C1 segment of cervical spinal cord (tissue), 14 donors: ENCODE measurements at places on chromosomes 1 and 21.

DNA sequence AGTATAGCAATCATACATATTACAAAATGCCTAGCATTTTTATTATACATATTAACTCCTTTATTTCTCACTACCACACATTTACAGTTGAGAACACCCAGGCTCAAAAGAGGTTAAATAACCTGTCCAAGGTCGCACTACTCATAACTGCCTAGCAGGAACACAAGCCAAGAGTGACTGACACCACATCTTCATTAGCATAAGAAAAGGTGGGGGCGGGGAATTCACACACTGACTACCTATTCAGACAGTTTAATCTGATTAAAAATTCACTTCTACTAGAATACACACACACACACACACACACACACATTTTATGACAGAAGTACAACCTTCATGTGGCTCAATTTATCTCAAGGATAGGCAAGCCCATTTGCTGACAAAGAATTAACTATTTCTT lies 77.8 kb upstream of the CACHD1 start:
- no peak for DNase-seq

DNA sequence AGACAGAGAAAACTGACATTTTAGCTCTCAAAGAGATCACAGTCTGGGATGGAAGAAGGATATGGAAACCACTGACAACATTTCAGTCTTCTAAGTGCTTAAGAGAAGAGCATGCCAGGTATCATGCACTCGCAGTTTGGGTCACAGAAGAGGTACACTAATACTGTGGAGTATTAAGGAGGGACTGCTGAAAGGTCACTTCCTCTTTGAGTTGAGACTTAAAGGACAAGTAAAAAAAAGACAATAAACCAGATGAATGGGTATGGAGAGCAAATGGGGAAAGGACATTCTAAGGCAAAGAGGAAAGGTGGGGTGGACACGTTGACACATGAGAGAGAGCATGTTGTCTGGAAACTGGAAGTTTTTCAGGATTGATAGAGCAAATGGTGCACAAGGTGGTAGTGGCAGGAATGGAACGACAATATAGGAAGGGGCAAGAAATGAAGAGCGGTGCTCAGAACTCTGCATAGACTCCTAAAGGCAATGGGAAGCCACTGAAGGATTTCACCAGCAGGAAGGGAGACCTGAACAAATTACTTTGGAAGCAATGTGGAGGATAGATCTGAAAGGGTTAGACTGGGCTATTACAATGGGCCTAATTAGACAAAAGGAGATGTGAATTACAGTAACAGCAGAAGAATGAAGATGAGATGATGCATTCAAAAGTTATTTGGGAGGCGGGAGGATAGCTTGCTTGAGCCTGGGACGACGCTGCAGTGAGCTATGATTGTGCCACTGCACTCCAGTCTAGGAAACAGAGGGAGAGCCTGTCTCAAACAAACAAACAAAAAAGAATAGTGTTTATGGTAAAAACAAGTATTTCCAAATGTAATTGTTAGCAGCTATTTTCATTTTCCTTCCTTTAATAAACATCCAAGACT lies 11.1 kb downstream of the DIPK1A start:
- DNase-seq, result no peak

DNA sequence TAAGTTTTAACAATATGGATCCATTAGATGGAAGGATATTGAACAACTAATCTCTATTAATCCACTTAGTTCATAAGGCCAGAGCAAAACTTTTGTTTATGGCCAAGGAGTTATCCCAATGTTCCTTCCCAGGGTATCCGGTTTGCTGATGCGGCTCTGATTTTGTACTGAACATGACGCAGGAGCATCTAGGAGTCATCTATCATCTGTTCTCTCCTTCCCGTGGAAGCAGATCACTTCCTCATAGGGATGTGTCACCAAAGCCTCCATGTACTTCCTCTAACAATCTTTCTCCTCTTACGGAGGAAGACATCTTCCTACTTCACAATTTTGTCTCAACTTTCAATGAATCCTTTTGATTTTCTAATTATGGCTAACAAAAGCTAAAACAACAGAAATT lies 206.6 kb downstream of the APP start:
- DNase-seq, result no peak

GRCh38 chr1:238191170-238191569 lies 300.4 kb upstream of the ZP4 start:
- DNase-seq, result no peak

- no peak for DNase-seq
These were observed 5.8 kb downstream of the TTC13 start for GRCh38 chr1:230972855-230973271.

- DNase-seq, result no peak
These were observed 3.4 kb downstream of the NLRP3 start for GRCh38 chr1:247419336-247419735.

DNA sequence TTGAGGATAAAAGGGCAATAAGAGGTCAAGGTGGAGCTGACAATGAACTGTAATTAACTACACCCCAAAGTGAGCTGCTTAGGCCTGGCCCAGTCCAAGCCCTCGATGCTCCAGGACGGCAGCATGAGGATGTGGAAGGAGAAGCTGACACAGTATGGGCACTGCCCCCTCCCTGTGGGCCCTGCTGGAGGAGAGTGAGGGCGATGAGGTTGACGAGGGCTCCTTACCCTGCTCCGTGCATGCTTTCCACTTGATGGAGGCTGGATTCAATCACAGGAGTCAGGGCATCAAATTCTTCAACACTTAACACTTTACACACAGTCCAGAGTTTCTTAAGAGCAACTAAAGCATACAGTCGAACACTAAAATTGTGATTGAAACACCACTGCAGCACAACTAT lies 32.4 kb downstream of the COA6 start:
- DNase-seq, result no peak

GRCh38 chr1:212139526-212140135 lies 104.1 kb downstream of the DTL start:
- no peak for DNase-seq

GRCh38 chr1:9174243-9174642 lies 45.3 kb upstream of the GPR157 start:
- no peak for DNase-seq

DNA sequence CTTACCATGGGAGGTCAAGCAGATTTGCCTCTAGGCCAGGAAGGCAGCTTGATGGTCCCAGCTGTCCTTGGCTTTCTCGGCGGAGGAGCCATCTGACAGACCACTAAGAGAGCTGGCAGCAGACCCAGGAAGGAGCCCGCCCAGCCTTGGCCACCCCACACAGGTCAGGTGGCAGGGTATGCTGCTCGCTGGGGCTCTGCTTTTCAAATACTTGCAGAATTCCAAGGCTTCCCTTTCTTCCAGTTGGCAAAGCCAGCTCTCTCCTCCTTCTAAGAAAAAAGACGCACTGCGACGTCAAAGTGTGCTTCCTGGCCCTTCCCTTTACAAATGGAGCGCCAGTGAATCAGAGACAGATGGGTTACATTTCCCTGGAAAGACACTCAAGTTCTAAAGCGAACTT lies 229.4 kb downstream of the CACNA1E start:
- peak; percentile 28 for DNase-seq

DNA sequence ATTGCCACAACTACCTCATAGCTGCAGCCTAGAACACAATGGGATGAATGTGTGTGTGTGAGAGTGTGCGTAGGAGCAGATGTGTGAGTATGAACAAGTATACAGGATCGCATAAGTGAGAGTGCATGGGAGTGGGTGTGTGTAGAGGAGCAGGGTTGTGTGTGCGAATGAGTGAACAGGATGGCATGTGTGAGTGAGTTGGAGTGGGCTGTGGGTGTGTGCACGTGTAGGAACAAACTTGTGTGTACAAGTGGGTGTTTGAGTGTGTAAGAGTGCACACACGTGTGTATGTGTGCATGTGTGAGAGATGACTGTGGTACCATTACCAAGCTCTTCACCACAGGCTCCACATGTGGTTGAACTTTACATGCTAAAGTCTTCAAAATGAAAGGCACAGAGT lies 175.4 kb upstream of the EDN2 start:
- no peak for DNase-seq

- DNase-seq, result no peak
These were observed 80.0 kb upstream of the C1orf105 start for GRCh38 chr1:172340520-172340919.

DNA sequence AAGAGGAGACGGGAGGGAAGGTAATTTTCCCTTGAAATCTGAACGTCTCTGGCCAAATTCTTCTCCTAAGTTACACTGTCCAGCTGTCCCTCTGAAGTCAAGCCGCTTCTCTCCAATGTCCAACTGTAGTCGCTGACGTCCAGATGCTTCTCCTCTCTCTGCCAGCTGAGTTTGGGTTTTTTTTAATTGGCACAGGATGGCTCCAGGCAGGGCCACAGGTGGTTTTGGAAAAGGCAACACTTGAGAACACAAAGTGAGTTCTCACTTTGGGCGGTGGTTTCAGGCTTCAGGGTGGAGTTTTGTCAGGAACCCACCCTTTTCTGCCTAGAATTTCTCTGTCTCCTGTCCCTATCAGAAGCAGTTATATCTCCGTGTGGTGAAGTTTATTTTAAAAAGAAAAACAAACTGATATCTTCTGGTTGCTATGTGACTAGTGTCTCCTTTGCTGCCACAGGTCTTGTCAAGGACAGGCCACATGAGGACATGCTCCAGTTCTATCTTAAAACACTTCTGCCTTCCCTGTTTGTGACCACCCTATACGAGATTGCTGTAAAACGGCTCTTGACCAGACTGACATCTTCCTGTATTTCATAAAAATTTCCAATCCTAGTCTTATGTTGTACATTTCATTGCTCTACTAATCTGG lies 472.3 kb upstream of the ADGRL4 start:
- no peak for DNase-seq

DNA sequence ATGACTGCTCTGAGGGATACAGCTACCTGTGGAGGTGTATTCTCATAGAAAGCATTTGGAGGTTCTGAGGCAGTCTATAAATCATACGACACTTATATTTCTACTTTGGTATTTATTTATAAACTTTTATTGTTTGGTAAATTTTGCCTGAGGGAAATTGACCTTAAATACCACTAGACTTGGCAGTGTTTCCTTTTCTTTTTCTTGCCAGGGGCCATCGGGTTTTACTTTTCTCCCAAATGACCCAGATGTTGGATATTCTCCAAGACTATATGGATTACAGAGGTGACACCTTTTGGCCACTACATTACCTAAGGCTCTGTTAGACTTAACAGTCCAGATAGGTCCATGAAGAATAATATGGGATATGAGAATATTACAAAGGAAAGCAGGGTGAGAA lies 28.2 kb downstream of the CHD1L start:
- no peak for DNase-seq

DNA sequence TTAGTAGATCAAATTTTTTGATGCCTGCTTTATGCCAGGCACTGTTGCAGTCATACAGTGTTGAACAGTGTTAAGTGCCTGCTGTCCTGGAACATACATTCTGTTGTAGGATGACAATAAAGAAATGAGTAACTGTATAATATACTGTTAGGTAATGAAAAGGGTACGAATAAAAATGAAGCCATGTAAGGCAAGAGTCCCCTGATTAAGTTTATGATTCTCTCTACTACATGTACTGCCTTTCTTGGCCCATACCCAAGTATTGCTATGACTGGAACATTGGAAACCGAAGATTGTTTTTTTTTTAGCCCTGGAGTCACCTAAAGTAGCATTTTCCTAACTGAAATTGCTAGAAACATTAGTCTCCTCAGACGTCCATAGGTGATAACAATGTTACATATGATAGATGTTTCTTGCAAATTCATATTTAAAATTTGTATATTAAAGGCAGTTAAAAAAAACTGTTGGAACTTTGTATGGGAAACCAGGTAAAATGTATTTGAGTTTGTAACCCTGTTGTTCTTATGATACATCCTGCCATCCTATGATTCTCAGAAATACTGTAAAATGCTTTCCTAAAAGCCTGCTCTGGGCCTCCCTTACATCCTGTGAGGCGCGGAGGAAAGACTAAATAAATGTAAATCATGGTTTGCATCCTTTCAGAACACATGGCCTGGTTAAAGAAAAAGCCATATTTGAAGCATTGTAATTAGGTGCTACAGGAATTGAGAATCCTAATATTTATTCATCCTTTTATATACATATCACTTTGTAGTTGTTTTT lies 5.8 kb downstream of the ATP5PB start:
- DNase-seq, result no peak

DNA sequence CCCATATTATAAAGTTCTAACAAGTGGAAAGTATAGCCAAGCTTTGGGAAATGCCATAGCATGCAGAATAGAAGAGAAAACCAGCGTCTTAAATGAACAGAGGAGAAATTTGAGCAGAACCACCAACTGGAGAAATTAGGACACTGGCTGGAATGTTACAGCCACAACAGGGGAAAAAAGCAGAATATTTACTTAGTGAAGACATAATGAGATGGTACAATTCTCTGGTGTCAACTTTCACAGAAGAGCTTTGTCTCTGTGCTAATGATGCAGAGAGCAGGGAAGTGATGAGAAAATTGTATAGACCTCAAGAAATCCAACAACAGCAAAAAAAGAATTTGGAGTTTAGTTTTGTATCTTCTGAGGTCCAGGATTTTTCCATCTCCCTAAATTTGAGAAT lies 249.7 kb downstream of the KIF26B start:
- no peak for DNase-seq

- DNase-seq, result no peak
These were observed at the start of gene FCAMR for GRCh38 chr1:206970446-206970845. FCAMR (minus strand) TSS chr1:206970460; CDS start chr1:206970125, 335 bp downstream.

GRCh38 chr1:14681182-14681581 lies 82.7 kb downstream of the KAZN start:
- DNase-seq, result no peak

- no peak for DNase-seq
These were observed 8.3 kb downstream of the XCL2 start for GRCh38 chr1:168535536-168535935.

- no peak for DNase-seq
These were observed 918 bp downstream of the MIB2 start for GRCh38 chr1:1616045-1616790.

DNA sequence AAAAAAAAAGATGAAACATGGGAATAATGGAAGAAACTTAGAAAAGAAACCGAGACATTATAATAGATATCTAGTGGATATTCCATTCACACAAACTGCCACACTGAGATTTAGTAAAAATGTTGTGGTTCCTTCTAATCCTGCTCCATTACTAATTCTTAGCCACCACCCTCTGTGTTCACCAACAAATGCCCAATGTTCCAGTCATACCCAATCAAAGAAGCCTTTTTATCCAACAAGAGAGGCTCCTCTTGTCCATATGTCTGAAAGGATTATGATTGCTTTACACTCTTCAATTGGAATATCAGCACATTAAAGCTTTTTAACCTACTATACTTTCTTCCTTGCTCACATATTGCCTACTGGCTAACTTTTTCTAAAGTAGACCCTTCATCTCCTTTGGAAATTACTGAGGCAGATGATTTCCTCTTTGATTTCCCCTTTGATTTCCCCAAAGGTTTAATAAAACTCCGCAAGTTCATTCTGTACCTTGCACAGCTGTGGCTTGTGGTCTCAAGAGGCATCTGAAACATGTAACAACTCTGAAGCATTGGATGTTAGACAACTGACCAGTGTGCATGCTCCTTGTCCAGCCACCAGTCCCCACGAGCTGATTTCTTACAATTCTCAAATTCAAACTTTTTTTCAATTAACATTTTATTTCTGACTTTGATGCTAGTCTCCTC lies 305.6 kb upstream of the LYPLAL1 start:
- DNase-seq, result no peak

- DNase-seq, result no peak
These were observed 18.1 kb downstream of the ADAM30 start for GRCh38 chr1:119878171-119878570.

GRCh38 chr1:36481771-36482723 lies 666 bp downstream of the CSF3R start:
- DNase-seq, result no peak
